ENCODE measurements at places on chromosomes 12 and 14. TPM values are rescaled to one million over a fixed set of nuclear protein-coding genes. Genes with fewer than 3 reads are reported as not detected.

PELI2 gene
- 8.4 TPM for total RNA-seq

ERH gene
- 226 TPM for total RNA-seq

PPP1R1A gene
- not detected for total RNA-seq

HOMEZ gene
- 3.3 TPM for total RNA-seq

SDS gene
- total RNA-seq: 0.16 TPM

RNFT2 gene
- 0.63 TPM for total RNA-seq

ACVRL1 gene
- 70.5 TPM for total RNA-seq

NINJ2 gene
- 3.0 TPM for total RNA-seq

REP15 gene
- total RNA-seq: 0.32 TPM

KRT75 gene
- not detected for total RNA-seq

NR1H4 gene
- not detected for total RNA-seq

COCH gene
- total RNA-seq: 0.16 TPM

SOAT2 gene
- 0.16 TPM for total RNA-seq

SYT1 gene
- total RNA-seq: 10.1 TPM

PLEKHH1 gene
- 0.34 TPM for total RNA-seq

SIX6 gene
- total RNA-seq: not detected

ADSS1 gene
- total RNA-seq: 9.2 TPM

PTPN21 gene
- total RNA-seq: 8.2 TPM

RAB15 gene
- 2.4 TPM for total RNA-seq

MYF5 gene
- not detected for total RNA-seq

MYL2 gene
- total RNA-seq: not detected

DCN gene
- total RNA-seq: 3,853 TPM

RD3L gene
- total RNA-seq: not detected

RAD9B gene
- total RNA-seq: 0.69 TPM

HOXC10 gene
- not detected for total RNA-seq

PIGH gene
- 10.5 TPM for total RNA-seq

WSCD2 gene
- not detected for total RNA-seq

GNB3 gene
- total RNA-seq: 2.0 TPM

CMAS gene
- total RNA-seq: 12.5 TPM

NPFF gene
- total RNA-seq: not detected

C12orf50 gene
- not detected for total RNA-seq

EVL gene
- total RNA-seq: 21.0 TPM
